ENCODE measurements at places on chromosomes 6 and 20. TPM values are rescaled to one million over a fixed set of nuclear protein-coding genes. Genes with fewer than 3 reads are reported as not detected.
A peak's percentile ranks its signal among the peaks of the same experiment; 100 is the strongest.

GRCh38 chr20:7971536-7972280, 31.4 kb upstream of the HAO1 start:
- DNase-seq, result no peak

Gene LAMA4
- not detected for total RNA-seq

GRCh38 chr6:52416629-52417151, 3.5 kb upstream of the EFHC1 start:
- DNase-seq, result peak; percentile 47

- DNase-seq, result no peak
These were observed 193.1 kb downstream of the DOK5 start for GRCh38 chr20:54668271-54669039.

- DNase-seq, result no peak
These were observed 248.3 kb downstream of the DHX35 start for GRCh38 chr20:39210341-39211036.

DNA sequence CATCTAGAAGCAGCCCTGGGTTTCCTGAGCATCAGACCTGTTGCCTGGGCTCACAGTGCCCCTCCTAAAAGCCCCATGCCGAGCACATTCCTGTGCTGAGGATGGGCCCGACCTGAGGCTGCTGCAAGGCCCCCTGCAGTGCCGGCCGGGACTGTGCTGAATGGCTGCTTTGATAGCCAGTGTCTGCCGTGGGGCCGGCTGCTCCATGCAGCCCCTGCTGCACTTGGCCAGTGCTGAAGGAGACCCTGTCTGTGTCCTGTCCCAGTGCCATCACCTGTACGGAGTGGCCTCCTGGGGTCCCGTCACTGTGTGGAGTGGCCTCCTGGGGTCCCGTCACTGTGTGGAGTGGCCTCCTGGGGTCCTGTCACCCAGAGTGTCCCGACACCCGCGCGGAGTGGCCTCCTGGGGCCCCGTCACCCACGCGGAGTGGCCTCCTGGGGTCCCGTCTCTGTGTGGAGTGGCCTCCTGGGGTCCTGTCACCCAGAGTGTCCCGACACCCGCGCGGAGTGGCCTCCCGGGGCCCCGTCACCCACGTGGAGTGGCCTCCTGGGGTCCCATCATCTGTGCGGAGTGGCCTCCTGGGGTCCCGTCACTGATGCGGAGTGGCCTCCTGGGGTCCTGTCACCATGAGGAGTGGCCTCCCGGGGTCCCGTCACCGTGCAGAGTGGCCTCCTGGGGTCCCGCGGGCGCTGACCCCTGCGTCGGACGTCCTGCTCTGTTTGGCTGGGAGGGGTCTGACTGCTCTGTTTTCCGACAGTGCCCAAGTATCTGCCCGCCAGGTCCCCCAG, 7.0 kb downstream of the COL9A3 start:
- no peak for DNase-seq

Gene ARG1
- total RNA-seq, result not detected

DNA sequence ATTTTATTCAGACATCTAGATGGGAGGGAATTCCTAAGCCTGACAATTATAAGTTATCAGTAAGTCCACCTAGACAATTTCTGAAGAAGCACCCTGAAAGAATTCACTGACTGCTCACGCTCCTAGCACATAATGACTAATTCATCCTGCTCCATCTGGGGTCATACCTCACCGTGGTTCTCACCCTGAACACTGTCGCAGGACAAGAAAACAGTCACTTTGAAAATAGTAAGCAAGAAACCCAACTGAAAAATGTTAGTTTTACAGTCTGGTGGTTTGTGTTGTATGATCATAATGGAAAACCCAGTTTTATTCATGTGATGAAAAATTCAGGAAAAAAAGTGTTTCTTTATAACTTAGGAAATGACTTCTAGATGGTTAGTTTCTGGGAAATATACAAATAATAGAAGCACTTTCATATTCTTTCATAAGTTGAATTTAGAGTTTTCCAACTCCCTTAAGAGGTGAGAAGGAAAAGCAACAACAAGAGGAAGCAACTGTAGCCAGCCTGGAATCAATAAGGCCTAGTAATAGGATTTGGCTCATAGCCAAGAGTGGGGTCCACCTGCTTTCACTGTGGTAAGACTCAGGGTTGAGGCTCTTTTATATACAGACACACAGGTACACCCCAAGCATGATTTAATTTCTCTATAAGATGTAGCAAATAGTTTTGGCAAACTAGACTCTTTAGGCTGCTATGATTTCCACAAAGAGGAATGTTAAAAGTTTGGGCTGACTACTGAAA, 94.1 kb downstream of the HIVEP2 start:
- DNase-seq, result no peak

GRCh38 chr6:38935051-38935450, 113.5 kb upstream of the GLP1R start:
- DNase-seq, result no peak

Gene ALDH5A1
- total RNA-seq, result 13.9 TPM

DNA sequence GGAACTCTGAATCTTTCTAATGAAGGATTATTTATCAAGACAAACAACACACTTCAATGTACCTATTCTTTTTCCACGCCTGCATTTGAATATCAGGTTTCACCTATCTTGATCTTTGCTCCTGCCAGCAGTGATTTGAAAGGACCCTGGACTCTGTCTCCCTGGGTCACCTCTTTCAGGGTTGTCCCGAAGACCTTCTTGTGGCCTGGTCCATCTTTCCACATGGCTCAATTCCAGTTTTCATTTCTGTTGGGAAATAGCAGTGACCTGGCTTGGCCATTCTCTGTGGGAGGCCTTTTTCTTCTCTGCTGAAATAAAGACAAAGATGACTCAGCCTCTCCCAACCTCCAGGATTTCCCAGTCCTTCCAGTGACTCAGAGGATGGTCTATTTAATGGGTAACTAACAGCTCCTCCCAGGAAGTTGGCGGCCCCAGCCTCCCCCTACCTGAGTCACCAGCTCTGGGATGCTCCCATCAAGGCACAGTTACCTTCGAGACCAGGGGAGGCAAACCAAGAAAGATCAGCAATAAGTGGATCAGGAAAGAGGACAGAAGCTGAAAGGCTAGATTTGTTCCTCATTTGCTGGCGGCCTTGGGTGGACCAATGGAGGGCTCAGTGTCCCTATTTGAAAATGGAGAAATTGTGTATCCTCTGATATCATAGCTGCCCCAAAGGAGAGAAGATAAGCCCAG, 120.2 kb upstream of the RNF24 start:
- no peak for DNase-seq

Gene SLPI
- total RNA-seq, result not detected

DNA sequence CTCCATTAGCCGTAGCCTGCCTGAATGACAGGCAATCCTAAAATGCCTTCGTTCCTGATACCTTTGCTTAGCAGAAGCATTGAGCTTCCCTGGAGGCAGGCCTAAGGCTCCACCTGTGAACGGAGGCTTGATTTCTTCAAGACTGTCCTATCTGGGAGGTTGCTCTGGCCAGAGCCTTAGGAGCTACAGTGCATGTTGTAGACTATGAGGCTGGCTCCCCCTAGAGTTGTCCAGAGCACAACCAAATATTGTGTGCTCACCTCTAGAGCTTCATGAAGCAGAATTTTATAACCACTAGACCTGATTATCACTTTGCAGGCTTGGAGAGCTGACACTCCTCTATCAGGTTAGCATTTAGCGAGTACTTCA, 217.8 kb downstream of the MAFB start:
- no peak for DNase-seq

Gene OPN5
- not detected for total RNA-seq

Gene HLA-DOA
- 0.69 TPM for total RNA-seq

- DNase-seq, result no peak
These were observed 48.0 kb upstream of the DEK start for GRCh38 chr6:18312368-18312767.

DNA sequence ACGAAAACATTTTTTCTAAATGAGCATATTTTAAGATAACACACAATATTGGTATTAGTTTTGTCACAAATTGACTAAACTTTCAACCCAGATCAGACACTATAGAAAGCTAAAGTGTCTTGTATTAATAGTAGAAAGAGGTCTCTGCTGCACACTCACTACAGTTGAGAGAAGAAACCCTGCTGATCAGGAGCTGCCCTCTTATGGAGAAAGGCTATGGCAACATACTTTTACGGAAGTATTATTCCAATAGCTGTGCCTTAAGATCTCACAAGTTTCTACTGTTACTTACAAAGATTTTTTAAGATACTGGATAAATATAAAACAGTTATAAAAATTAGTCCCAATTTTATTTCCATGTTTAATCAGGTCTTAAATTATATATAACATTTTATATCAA, 155.7 kb downstream of the RIMS1 start:
- no peak for DNase-seq
